ENCODE measurements at places on chromosomes 5 and 9.

DNA sequence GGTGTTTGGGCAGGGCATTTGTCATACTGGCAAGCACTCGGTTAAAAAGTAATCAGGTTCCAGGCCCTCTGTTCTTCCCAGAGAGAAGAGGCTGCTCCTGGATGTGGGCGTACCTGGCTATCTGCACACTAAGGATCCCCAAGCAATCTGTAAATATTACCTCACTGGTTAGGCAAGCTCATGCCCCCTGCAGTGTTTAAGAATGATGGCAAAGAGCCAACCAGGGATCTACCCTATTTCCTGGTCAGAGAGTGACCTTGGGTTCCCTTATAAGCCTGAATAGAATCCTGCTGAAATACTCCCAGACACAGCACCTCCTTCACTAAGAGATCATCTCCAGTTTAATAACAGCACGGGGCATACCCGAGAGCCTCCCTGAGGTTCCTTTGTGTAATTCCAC, 181.2 kb downstream of the PIK3R1 start:
- no peak for DNase-seq

DNA sequence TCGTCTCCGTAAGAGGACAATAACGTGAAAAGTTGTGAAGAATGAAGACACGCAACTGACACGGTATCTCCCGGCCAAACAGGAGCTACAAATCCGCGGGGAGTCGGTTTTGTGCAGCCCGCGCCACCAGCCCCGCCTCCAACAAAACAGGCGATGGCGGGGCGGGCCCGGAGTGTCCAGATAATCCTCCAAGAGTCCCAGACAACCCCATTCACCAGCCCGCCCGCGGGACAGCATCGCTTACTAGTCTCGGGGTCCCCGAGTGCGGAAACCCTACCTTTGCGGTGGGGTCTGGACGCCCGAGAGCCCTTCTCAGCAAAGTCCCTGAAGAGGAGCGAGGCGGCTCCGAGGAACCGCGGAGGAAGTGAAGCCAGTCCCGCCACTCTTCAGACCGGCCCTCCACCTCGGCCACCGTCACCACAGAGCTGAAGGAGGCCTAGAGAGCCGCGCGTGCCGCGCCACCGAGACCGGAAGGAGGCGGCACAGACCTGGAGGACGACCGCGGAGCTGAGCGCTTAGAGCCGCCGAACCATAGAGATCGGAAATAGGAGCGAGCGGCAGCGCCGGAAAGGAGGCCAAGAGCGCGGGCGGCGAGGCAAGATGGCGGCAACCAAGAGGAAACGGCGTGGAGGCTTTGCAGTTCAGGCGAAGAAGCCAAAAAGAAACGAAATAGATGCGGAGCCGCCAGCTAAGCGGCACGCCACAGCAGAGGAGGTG, at the start of the genes BRIX1 and RAD1:
Gene BRIX1, plus strand, starts transcription at position 573 of the 717 bp plus-strand sequence. Its CDS starts 28 bp downstream, at position 601.
Gene RAD1, minus strand, starts transcription at position 366 of the 717 bp plus-strand sequence. CDS start 612 bp downstream, outside the sequence.
- DNase-seq = peak; percentile 92

- no peak for DNase-seq
Measured at GRCh38 chr5:3911773-3912172, 316.1 kb downstream of the IRX1 start.

GRCh38 chr9:115629879-115630840, 512.2 kb upstream of the TNC start:
- no peak for DNase-seq

DNA sequence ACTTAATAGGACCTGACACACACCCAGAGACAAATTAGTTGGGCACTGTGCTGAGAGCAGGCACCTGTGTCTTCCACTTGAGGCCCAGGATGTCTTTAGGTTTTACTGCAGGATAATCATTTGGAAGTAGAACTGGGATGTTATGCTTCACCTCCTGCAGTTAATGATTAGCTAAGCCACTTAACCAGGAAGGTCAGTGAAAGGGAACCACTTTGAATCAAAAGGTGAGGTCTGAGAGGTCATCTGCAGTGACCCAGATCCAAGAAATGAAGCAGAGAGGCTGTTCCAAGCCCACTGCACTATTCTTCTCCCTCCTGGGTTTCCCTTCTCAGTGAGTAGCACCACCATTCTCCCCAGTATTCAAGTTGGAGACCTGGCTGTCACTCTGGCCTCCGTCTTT, 110.5 kb downstream of the SNX18 start:
- peak; percentile 18 for DNase-seq

GRCh38 chr5:50967009-50967562, 300.6 kb downstream of the PARP8 start:
- no peak for DNase-seq

DNA sequence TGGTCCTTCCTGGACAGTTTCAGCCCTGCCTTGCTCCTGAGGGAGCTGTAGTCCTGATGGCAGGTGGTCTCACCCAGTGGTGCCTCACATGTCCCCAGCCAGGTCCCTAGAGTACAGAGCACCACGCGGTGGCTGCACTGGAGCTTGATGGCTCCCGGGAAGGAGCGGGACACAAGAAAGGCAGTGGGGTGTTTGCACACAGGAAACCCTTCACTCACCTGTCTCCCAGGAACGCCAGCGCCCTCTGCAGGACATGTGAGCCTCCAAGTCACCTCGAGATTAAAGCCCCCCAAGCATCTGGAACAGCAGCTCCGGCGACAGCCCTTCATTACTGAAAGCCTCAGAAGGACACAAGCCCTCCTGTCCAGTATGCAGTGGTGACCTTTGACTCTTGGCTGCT, 19.9 kb upstream of the TMEM250 start:
- peak; percentile 65 for DNase-seq

DNA sequence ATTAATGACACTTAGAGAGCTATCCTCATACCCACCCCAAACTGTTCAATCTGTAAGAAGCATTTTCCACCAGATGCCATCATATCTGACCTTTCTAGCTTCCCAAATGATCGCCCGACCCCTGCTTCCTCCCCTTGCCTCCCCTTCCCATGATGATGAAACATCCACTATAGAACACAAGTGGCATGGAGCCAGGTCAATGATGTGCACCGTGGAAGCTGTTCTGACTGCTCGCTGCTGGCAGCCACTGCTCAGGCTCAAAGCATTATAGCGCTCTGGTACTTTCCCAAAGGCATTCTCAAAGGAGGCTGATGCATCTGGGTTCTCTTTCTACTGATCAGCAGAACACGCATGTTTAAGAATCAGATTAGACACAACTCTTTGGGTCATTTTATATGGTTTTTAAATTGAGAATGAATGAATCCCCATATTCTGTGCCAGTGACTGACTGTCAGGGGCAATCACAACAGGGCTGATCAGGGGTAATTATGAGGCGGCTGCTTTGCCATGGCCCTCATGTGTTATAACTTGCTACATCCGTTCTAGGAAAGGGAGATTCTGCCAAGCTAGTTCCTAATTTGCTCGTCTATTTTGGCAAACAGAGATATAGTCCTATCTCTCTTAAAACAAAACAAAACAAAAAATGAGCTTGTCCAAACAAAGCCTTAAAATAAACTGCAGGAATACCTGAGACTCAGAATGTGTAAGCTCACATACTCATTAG, 343.7 kb downstream of the ENC1 start:
- DNase-seq = no peak

- DNase-seq = no peak
Measured at GRCh38 chr9:90970608-90971007, 169.0 kb downstream of the SYK start.

GRCh38 chr5:13553896-13554295, 390.6 kb downstream of the DNAH5 start:
- DNase-seq = peak; percentile 83

DNA sequence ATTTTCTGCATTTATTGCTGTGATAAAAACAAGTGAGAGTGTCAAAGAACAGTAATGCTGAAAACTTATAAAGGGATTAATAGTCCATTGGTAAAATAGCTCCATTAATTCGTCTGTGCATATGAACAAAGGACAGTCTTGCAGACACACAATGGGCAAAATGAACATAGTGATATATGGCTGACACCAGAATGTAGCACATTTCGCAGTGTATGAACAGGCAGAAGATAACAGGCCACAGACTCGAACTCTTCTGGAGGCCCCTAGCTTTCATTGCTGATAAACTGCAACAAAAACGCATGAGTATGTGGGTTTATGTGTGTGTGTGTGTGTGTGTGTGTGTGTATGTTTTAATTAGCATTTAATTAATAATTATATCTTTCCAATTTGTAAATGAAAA, 354.8 kb downstream of the TAF11L14 start:
- no peak for DNase-seq

GRCh38 chr9:33294670-33295432, 4.5 kb downstream of the NFX1 start:
- DNase-seq = no peak

GRCh38 chr5:134555890-134556311, 30.4 kb downstream of the JADE2 start:
- DNase-seq = peak; percentile 57

- no peak for DNase-seq
Measured at GRCh38 chr9:129392093-129392541, 214.1 kb upstream of the IER5L start.

DNA sequence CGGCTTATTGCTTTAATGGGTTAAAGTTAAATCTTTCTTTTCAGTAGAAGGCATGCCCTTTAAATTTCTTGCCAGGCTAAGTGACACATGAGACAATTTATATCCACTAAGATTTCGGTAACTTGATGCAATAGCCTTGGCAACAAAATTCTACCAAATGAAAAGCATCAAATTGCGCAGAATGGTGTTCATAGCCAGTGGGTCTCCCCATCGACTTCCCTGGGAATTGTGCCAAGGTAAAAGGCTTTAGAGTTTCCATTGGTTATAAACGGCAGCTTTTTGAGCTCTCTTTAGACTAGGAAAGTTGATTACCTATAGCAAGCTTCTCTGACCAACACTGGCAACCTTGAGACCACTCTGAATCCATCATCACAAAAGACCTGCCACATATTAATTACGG, 358.4 kb downstream of the ARRDC3 start:
- DNase-seq = no peak

- DNase-seq = no peak
Measured at GRCh38 chr5:131622633-131623032, 12.4 kb downstream of the RAPGEF6 start.

- DNase-seq = no peak
Measured at GRCh38 chr5:97575322-97575721, 392.3 kb upstream of the RIOK2 start.

DNA sequence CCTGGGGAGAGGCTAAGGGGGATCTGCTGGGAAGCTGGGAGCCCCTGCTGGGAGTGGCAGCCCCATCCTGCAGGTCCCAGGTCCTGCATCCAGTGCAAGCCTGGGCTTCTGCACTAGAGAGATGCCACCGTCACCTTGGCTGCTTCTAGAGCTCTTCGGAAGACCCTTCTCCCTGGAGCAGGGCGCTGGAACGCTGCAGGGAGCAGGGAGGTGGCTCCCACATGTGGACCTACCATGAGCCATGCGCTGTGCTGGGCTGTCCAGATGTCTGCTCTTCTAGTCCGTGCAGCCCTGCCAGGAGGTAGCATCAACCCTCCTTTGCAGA, 90.9 kb upstream of the PHYKPL start:
- DNase-seq = no peak

DNA sequence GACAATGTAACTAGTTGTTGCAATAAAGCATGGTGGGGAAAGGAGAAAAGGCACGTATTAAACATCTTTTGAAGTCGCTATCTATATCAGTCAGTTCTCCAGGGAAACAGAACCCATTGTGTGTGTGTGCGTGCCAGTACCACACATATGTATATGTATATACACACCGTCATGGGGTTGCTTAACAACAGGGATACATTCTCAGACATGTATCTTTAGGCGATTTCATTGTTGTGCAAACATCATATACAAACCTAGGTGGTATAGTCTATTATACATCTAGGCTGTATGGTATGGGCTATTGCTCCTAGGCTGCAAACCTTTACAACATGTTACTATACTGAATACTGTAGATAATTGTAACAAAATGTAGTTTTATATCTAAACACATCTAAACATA, 2.3 kb downstream of the CDKN2B-AS1 start:
- no peak for DNase-seq

GRCh38 chr5:54390015-54390414, 65.5 kb upstream of the HSPB3 start:
- DNase-seq = no peak

GRCh38 chr5:72488756-72489155, 18.5 kb downstream of the ZNF366 start:
- DNase-seq = no peak

GRCh38 chr5:173537228-173537627, 79.2 kb downstream of the BOD1 start:
- DNase-seq = no peak

GRCh38 chr9:94656200-94656599, 16.9 kb upstream of the FBP1 start:
- DNase-seq = no peak

- no peak for DNase-seq
Measured at GRCh38 chr9:18245911-18246310, 228.0 kb upstream of the ADAMTSL1 start.
